A549 (cell line): ENCODE measurements at places on chromosomes 16 and 17. TPM values are rescaled to one million over a fixed set of nuclear protein-coding genes. Genes with fewer than 3 reads are reported as not detected.

DNA sequence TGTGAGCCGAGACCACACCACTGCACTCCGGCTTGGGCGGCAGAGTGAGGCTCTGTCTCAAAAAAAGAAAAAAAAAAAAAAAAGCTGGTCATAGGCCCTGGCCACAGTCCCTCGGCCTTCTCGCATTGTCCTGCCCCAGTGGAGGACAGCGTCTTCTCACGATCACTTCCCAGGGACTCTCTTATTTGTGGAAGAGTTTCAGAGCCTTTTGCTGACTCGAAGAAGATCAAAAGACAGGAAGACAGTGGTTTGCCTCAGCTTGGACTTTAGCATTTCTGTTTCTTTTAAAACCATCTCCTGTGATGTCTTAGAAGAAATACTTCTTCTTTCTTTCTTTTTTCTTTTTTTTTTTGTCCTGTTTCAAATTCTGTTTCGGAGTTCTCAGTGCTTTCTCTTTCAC, 210.0 kb downstream of the FTO start:
- no peak for DNase-seq

ATAD5 gene
- 4.5 to 4.9 TPM (median 4.7 TPM) in 3 replicates for polyA plus RNA-seq

DNA sequence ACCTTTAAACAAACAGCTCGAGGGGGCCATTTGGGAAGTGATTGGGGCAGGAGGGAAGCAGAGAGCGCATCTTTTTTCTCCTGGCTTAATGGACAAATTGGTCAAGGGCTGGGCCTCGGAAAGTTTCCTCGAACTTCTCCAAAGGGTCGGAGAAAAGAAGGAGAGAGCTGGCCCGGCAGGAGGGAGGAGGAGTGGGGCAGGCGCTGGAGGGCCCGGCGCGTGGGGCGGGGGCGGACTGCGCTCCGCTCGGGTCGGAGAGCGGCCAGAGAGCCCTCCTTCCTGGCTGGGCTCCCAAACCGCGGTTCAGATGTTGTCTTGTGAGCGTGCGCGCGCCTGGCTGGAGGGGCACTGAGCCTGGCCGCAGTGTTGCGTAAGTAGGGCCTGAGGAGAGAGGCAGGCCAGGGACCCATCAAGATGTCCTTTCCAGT, 1.2 kb downstream of the MMP2 start:
- no peak for DNase-seq

- DNase-seq: no peak
Measured at GRCh38 chr17:82047914-82048570, 3.6 kb downstream of the RFNG start.

DNA sequence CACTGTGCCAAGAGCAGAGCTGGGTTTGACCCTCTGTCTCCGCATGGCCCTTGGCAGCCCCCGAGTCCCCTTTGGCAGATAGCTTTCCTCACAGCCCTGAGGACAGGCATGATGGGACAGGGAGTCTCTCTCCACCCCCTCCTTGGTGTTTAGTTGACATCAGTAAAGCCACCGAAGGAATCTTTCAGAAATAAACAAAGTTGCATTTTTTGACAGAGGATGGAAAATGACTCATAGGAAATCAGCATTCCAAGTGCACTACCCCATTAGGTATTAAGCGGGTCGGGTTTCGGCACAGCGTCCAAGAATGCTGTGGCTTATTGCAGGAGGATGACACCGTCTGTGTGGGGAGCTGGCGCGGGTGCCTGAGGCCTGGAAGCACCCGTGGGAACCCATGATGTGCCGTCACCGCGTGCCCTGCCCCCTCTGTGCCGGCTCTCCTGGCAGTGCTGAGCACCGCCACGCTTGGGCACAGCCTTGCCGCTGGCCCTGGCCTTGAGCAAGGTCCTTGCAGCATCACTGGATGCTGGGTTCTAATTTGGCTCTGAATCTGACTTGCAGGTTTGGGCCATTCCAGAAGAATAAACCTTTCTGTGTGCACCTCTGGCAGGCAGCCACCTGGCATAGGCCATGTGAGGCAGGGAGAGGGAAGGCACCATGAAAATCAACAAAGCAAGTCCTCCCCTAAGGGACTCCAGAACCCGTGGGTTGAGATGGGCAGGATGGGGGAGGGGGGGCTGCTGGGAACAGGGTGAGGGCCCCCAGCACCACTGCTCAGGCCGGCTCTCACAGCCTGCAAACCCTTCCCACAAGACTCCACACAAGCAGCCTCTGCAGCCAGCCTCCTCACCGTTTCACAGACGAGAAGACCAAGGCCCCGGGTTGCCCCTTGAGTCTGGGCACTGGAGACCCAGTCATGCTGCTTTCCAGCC, 50.5 kb upstream of the ZNF469 start:
- peak; percentile 99 for DNase-seq

DNA sequence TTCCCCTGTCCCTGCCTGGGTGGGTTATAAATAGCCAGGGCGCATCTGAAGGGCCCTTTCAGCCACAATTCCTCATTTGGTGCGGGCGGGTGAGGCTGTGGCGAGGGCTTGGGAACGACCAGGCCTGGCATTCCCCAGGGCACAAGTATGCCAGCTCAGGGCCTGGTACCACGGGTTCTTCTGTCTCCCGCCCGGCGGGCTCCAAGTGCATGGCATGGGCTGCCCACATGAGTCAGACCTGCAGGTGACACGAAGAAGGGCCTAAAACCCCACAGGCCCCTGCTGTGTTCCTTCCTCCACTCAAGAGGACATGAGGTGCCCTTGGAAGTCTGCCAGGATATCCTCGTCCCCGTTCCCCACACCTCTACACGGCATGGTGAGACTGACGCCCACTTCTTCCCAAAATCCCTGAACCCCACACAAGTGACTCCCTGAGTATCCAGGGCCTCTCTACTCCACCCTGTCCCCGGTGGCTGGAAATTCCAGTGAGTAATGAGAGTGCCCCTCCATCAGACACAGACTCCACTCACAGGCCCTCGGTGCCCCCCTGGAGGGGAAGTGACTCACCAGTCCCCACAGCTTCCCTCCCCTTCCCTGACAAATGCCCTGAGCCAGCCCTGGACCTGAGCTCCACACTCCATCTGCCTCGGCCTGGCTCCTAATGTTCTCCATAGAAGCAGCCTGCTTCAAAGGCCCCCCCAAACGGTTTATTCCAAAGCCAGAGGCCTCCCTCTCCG, 68.8 kb downstream of the ABR start:
- DNase-seq: peak; percentile 90

ARHGDIA gene
- 497 to 567 TPM (median 503 TPM) in 3 replicates for polyA plus RNA-seq

GRCh38 chr17:46139432-46140210, 53.6 kb downstream of the KANSL1 start:
- no peak for DNase-seq

DNA sequence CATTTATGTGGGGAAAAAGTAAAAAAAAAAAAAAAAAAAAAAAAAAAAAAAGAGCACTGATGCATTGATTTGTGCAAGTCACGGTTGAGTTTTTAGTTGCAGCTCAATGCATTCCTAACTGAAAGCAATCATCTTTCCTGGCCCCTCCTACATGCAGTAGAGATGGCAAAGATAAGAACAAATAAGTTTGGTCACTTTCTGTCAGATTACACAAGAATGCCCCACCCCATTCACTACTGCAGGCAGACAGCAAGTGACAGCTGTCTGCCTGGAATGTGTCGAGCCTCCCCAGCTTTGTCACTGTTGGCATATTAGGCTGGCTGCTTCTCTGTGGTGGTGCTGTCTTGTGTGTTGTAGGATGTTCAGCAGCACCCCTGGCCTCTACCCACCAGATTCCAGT, 243.5 kb downstream of the FOXL1 start:
- no peak for DNase-seq

DNA sequence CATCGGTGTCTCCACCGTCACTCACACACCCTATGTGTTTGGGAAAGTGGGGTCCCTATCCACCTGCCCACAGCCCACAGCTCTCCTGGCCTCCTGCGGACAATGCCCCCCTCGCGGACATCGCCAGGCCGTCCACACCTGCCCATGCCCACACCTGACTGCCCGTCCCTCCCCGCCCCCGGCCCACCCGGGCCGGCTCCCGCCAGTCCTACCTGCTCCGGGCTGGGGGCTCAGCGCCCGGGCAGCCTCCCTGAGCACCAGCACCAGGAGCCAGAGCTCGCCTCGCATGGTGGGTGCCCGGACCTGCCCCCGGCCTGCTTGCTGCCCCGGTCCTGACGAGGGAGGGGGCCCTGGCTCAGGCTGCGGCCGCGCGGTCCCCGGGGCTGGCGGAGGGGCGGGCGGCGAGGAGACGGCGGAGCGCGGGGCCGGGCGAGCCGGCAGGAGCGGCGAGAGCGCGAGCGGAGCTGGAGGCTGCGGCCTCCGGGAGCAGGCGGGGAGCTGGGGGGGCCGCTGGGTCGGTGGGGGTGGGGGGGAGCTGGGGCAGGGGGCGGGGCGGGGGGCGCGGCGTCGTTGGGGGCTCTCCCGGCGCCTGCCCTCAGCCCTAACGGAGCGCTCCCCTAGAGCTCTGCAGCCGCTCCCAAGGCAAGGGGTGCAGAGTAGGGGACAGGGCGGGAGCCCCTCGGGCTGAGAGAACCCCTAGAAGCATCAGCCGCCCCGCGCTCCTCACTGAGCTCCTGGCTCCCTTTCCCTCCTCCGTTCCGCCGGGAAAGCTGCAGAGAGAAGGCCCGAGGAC, at the start of gene PLXDC1:
Gene PLXDC1, minus strand, starts transcription at position 488 of the 793 bp plus-strand sequence. Its CDS starts 200 bp downstream, at position 288.
- DNase-seq: no peak

CTRL gene
- polyA plus RNA-seq: 3.6 to 4.4 TPM (median 3.9 TPM) in 3 replicates

AARSD1 gene
- 70.7 to 82.0 TPM (median 73.0 TPM) in 3 replicates for polyA plus RNA-seq

DNA sequence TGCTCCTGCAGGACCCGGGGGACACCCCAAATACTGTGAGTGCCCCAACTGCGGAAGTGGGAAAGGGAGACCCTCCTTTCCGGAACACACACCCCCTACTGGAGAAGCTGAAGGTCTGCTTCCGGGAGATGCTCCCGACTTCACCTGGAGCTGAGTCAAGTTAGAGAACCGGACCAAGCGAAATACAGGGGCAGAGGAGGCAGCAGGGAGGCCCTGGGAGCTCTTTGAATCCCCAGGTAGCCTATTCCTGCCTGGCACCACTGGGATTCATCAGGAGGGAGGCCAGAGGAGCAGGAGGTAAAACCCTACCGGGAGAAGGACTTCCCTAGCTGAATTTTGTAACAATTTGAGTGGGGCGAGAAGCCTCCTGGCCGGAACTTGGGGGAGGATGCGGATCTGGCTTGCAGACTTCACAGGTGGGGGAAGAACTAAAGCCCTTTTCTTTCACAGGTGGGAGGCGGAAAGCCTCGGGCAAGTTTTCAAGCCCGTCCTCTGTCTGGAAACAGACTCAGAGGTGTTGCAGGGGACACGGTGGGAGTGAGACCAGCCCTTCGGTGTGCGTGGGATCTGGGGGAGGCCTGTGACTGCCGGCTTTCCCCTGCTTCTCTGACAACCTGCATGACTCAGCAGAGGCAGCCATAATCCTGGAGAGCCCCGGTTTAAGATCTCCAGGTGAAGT, 22.4 kb upstream of the TEKT1 start:
- peak; percentile 46 for DNase-seq

HNF1B gene
- 19.5 to 21.3 TPM (median 20.8 TPM) in 3 replicates for polyA plus RNA-seq

- peak; percentile 84 for DNase-seq
Measured at GRCh38 chr17:16419074-16419928, 3.9 kb downstream of the TRPV2 start.

DNA sequence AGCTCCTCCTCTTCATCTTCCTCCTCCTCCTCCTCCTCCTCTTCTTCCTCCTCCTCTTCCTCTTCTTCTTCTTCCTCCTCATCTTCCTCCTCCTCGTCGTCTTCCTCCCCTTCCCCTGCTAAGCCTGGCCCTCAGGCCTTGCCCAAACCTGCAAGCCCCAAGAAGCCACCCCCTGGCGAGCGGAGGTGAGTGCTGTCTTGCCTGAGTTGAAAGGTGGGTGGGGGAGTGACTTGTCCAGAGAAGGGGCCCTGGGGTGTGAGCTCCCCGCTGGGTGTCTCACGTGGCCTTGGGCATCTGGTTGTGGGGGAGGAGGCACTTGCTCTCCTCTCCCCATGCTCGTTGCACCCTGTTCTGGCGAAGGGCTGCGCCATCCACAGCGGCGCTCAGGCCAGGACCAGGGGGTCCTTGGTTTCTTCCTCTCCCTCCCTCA, 8.0 kb downstream of the ELOB start:
- no peak for DNase-seq

- no peak for DNase-seq
Measured at GRCh38 chr17:67422897-67423296, 45.8 kb downstream of the PITPNC1 start.

DNA sequence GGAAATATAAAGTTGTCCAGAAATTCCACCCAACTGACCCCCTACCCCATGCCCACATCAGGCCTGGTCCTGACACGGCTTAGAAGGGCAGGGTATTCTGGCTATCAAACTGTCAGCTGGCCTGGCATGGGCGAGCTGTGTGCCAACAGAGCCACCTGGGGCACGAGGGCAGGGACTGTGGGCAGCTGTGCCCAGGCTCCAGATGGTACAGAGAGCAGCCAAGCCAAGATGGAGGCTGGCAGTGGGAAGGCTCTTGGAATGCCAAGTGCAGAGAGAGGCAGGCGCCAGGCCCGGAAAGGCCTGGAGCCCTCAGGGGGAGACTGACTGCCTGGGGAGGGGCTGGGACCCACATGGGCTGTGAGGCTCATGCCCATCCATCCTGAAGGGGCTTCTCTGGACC, 24.3 kb upstream of the PHF12 start:
- DNase-seq: no peak

GRCh38 chr17:10050597-10051101, 145.6 kb upstream of the RCVRN start:
- no peak for DNase-seq

- no peak for DNase-seq
Measured at GRCh38 chr17:59627770-59628171, 8.1 kb downstream of the CLTC start.

DNA sequence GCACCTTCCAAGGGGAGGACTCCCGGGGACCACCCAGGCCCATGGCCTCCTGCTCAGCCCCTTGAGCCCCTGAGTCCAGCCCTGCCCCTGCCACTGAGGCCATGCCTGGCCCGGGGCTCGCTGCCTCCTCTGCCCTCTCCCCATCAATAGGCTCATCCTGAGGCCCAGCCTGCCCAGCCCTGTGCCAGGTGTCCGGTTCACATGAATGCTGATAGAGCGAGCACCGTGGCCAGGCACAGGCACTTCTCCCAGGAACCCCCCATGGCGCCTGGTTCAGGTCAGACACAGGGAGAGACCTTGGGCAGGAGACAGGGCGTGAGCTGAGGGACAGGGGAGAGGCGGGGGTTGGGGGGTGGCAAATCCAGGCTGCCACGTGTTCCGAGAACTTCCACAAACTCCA, 2.8 kb upstream of the PVALEF start:
- no peak for DNase-seq

MT1A gene
- 12.8 to 16.9 TPM (median 14.1 TPM) in 3 replicates for polyA plus RNA-seq

DNA sequence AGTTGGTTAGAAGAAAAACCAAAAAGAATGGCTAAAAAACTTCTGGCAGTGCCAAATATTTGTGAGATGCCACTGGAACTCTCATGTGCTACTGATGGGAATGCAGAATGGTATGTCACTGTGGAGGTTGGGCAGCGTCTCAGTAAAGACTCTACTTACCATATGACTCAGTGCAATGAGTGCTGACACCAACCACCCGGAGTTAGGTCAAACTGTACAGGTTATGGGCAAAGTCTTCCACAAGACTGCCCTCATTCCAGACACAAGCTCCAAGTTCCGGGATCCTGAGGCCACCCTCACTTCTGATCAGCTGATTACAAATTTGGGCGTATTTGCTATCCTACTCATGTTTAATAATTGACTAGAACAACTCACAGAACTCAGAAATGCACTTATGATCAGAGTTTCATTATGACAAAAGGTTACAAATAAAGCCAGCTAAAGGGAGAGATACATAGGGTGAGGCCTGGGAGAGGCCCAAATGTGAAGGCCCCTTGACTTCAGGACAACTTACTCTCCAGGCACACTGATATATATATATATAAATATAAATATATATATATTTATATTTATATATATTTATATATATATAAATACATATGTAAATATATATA, 114.9 kb downstream of the TRIM37 start:
- DNase-seq: no peak

- DNase-seq: no peak
Measured at GRCh38 chr17:7109461-7110322, 4.9 kb downstream of the ASGR2 start.

NPIPB9 gene
- 1.7 to 2.5 TPM (median 2.1 TPM) in 3 replicates for polyA plus RNA-seq

GRCh38 chr17:72121164-72122009, 567 bp downstream of the SOX9 start:
- DNase-seq: peak; percentile 64
